ENCODE measurements at places on chromosomes 3 and 15.
A peak's percentile ranks its signal among the peaks of the same experiment; 100 is the strongest.

DNA sequence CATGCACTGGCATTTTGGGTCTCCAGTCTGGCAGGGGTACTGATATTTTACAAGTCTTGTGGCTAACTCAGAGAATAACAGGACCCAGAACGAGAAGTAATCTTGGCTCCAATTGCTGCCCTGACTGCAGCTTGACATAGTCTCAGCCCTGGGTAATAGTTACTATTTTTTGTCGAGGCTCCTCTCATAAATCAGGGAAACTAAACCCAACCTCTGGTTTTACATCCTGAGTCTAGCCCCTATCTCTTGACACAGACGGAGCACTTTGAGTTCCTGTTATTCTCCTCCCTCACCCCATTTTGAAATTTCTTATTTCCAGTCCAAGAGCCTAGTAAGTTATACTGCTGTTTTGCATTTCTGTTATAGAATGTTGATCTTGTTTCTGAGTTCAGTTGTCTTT, 276.1 kb upstream of the GOLIM4 start:
- DNase-seq: no peak

- no peak for DNase-seq
These were observed 67.6 kb downstream of the DAPK2 start for GRCh38 chr15:63978511-63979261.

DNA sequence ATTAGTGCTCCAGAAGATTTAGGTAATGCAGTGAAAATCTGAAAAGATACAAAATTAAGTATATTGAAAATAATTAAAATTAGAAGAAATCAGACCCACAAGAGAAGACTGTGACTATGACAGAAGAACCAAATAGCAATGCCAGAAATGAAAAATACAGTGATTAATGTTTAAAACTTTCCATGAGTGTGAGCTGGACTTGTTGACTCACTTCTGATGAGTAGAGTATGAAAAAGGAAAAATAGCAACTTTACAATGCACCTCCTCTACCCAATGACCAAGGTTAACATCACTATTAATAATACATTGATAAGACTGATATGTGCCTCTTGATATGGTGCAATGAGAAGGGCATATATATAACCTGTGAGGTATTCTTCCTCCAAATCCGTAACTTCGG, 39.3 kb upstream of the SLC22A13 start:
- no peak for DNase-seq

DNA sequence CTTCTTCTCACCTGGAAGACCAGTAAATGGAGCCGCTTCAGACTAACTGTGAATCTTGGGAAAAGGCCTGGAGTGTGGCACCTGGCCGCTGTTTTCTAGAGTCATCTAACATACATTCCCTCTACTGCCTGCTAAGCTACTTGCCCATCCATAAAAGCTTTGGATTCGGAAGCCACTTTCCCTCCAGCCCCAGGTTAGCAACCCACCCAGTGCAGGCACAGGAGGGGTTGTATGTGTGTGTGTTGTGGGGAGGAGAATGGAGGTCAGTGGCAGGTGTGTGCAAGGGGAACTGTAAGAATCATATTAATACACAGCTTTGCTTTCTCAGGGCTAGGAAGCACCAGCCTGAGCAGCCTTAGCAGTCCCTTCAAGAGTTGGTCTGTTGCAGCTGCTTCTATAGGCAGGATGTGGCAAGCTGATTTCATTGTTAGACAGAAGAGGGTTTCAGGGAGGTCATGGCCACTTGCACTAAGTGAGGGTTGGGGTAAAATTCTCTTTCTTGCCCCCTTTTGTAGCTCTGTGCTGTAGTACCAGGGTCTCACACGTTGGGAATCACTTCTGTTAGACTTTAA, 8.9 kb downstream of the NSUN3 start:
- no peak for DNase-seq

- DNase-seq: no peak
These were observed 46.4 kb downstream of the DNASE1L3 start for GRCh38 chr3:58164199-58164879.

GRCh38 chr3:194270627-194271459, 80.3 kb downstream of the CPN2 start:
- peak; percentile 98 for DNase-seq

DNA sequence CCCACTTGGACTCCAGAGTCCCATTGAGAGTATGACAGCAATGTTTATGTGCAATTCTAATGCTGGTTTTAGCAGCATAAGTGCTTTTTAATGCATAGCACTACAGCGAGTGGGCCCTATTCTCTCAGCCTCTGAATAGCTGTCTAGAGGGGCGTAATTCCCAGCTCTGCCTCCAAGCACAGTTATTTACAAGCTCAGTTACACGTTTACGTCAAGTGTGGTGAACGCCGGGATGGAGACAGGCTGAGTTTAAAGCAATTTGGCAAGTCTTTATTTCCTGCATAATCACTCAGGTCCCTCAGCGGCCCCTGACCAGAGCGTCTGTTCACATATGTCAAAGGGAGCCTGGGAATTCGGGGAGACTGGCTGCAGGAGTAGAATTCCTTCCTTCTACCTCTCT, 43.9 kb downstream of the SOX14 start:
- DNase-seq: no peak

DNA sequence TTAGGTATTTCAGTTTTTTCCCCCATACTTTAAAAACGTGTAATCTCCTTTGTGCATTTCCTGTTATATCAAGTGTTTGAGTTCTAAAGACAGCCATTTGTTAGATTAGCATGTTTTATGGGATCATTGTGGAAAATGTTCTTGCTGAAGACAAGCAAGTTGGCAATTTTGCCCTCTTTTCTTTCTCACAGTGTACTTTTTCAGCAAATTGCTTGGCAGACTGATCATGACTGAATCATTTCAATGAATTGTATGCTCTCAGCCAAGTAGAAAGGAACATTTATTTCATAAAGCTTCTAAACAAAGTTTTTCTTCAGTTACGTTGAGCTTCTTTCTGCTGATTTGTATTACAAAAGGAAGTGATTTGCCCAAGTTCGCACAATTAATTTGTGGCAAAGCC, 51.6 kb downstream of the ATG7 start:
- no peak for DNase-seq

GRCh38 chr3:75248974-75249373, 415.2 kb upstream of the FRG2C start:
- no peak for DNase-seq

- no peak for DNase-seq
These were observed 581 bp downstream of the IP6K1 start for GRCh38 chr3:49785565-49786356.
